T-cell (primary cell): ENCODE measurements at places on chromosomes 16 and 17. TPM values are rescaled to one million over a fixed set of nuclear protein-coding genes. Genes with fewer than 3 reads are reported as not detected.

CDK12 gene
- total RNA-seq: 108 TPM

IGSF6 gene
- total RNA-seq: 0.56 TPM

ASIC2 gene
- total RNA-seq: not detected

CYGB gene
- 0.20 TPM for total RNA-seq

- DNase-seq: no peak
These were observed 6.6 kb downstream of the FASN start for GRCh38 chr17:82091264-82092066.

DNA sequence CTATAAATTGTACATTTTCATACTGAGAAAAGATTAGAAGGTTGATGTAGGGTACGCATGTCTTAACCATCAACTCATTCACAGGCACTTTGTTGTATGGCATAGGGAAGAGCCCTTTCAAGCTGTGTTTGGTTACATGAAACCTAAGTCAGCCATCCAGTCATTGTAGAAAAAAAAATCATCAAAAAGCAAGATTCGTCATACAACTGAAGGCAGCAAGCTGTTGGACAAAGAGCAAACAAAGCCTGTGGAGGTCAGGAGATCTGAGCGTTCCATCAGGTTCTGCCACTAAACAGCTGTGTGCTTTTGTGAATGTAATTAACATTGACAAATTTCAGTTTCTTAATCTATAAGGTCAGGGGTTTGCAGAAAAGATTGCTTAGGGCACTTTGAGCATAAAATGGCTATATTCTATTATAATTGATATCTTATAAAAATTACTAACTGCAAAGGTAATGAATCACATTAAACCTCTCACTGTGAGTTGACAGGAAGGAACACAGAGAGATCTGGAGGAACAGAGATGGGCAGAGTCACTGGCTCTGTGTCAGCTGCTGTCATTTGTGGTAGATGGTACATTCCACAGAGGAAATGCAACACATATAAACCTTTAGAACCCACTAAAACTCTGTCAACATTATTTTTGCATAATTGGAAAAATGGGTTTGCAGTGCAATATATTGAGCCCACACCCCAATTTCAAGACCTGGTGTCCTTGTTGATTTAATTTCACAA is 66.3 kb upstream of the MYOCD start:
- no peak for DNase-seq

GRCh38 chr16:66408163-66409048 is 18.7 kb upstream of the BEAN1 start:
- DNase-seq: no peak

DNA sequence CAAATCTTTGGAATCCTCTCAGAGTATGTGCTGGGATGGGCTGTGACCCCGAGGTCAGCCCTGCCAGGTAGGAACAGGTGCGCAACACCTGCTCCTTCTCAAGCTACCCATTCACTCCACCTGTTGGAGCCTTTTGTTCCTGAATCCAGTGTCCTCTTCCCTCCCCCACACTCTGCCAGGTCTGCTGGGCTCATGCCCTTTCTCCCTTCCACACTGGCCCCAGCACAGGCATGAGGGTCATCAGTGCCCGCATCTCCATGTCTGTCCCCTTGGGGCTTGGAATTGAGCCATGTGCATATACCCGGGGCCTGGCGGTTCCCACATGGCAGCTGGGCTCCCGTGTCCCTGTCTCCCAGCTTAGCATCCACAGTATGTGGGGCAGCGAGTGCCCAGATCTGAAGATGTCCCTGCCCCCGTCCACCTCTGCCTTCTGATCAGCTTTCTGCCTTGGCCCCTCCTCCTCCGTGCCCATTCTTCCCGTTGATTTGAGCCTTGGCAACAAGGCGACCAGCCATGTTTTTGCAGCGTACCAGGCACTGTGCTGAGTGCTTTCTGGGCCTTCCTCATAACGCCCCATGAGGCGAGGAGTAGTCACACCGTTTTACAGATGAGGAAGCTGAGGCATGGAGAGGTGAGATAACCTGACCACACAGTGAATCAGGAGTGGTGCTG is 102.2 kb downstream of the RAP1GAP2 start:
- no peak for DNase-seq

- DNase-seq: no peak
These were observed 134.2 kb downstream of the HS3ST2 start for GRCh38 chr16:22948058-22948602.

- no peak for DNase-seq
These were observed 17.7 kb downstream of the KNOP1 start for GRCh38 chr16:19700319-19700781.

GRCh38 chr17:52148288-52148968 is 10.1 kb downstream of the CA10 start:
- DNase-seq: no peak

GRCh38 chr17:27519550-27519949 is 63.3 kb downstream of the KSR1 start:
- no peak for DNase-seq

GRCh38 chr16:12788758-12789157 is 14.9 kb downstream of the CPPED1 start:
- no peak for DNase-seq

DNA sequence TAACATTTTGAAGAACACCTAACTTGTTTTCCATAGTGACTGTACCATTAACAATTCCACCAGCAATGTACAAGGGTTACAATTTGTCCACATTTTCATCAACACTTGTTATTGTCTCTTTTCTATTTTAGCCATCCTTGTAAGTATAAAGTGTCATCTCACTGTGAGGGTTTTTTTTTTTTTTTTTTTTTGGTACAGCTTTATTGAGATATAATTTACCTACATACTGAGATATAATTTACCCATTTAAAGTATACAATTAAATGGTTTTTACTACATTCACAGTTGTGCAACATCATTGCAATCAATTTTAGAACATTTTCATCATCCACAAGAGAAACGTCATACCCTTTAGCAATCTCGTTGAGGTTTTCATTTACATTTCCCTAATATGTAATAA is 17.9 kb upstream of the TMIGD1 start:
- DNase-seq: no peak

- peak; percentile 27 for DNase-seq
These were observed 51.3 kb downstream of the ZFP90 start for GRCh38 chr16:68590201-68590994.

DNA sequence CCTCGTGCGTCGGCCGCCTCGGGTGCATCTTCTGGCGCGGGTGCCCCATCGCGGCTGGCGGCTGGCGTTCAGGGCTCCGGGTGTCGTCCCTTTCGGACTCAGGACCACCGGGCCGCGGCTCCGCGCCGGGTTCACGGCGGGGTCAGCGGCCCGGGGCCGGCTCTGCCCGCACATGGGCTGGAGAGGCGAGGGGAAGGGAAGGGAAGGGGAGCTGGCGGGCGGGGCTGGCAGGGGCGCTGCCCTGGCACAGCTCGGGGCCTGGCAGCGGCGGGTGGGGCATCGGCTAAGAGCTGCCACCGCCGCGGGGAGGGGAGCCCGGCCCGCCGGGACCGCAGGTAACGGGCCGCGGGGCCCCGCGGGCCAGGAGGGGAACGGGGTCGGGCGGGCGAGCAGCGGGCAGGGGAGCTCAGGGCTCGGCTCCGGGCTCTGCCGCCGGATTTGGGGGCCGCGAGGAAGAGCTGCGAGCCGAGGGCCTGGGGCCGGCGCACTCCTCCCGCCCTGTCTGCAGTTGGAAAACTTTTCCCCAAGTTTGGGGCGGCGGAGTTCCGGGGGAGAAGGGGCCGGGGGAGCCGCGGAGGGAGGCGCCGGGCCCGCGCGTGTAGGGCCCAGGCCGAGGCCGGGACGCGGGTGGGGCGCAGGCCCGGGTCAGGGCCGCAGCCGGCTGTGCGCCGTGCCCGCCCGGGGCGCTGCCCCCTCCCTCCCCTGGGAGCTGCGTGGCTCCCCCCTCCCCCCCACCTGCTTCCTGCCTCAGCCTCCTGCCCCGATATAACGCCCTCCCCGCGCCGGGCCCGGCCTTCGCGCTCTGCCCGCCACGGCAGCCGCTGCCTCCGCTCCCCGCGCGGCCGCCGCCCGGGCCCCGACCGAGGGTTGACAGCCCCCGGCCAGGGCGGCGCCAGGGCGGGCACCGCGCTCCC is 646 bp downstream of the HIC1 start:
- DNase-seq: no peak

- no peak for DNase-seq
These were observed 28.2 kb downstream of the SF3B3 start for GRCh38 chr16:70551788-70552187.

- DNase-seq: no peak
These were observed 7.5 kb upstream of the PIRT start for GRCh38 chr17:10845388-10845751.

DNA sequence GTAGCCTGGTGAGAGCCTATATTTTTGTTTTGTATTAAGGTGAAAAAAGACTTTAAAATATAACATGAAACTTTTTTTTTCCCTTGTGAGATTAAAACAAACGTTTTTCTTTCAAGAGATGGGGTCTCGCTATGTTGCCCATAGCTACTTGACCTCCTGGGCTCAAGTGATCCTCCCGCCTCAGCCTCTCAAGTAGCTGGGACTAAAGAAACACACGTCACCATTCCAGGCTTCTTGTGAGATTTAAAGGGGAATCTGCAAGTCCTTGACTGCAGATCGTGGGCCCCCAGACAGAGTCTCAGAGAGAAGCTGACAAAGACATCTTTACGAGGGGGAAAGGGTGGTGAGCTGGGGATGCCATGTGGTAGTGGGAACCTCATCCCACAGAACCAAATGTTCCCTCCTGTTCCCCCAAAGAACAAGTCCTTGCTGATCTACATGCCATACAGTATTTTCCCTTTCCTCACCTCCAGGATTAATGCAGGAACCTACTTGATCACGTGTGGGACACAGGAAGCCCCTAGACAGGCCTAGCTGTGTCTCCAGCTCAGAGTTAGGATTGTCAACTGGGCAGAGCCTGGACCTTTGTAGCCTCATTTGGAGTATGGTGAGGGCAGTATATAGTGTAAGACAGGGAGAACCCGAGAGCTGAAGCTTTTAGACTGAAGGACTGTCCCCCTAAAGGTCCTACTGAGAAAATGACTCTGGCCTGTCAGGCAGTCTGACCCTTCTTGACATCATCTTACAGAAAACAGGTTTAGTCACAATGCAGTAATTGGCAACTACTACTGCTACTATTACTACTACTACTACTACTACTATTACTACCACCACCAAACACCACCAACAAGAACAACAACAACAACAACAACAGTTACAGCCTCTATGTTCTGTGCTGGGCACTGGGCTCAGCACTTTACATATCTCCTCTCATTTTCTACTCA is 4.1 kb downstream of the MAP3K14 start:
- no peak for DNase-seq
